ENCODE measurements at places on chromosomes 5 and 9.

- DNase-seq = no peak
Measured at GRCh38 chr5:50343715-50344114, 97.4 kb downstream of the EMB start.

GRCh38 chr5:43515678-43516048 lies 715 bp upstream of the C5orf34 start:
- no peak for DNase-seq

DNA sequence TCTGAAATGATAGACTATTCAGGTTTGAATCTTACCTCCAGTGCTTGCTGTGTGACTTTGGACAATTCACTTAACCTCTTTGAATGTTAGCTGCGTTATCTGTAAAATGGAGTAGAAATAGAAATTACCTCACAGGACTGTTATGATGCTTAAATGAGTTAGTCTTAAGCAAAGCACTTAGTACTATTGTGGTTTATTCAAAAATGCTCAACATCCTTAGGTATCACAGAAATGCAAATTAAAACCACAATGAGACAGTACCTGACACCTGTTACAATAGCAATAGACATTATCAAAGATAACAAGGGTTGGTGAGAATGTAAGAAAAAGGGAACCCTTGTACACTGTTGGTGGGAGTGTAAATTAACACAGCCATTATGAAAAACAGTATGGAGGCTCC lies 77.6 kb upstream of the FREM1 start:
- DNase-seq = no peak

DNA sequence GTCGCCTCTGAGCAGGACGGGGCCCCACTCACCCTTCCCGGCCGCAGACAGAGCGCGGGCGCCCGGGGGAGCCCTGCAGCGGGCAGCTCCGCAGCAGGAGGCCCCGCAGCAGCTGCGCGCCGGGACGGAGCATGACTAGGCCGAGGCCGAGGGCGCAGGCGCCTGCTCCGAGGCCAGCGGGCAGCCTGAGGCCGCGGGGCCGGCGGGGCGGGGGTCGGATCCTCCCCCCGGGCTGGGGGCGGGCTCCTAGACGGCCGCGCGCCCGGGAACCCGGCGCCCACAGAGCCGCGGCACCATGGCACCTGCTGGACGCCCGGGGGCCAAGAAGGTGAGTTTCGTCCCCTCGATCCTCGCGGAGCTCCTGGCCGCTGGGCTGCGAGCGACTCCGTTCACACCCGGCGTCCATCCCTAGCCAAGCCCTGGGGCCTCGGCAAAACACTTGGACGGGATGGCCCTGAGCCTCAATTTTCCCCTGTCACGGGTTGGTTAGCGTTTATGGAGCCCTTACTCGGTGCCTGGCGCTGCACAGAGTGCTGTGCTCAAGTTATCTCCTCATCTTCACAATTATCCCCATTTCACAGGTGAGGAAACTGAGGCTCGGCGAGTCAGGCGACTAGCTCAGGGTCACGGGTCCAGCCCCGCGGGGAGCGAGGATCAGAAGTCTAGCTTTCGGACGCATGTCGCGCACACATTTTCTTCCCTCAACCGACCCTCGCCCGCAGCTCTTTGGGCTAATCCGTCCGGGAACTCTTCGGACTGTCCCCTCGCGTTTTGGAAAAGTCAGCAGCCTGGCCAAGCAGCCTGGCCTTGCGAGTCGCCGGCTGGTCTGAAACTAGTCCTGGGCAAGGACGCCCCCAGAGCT lies at the start of the genes BHMT2 and DMGDH:
TSS of gene BHMT2 (plus strand) at position 280 of the 862 bp plus-strand sequence. CDS start at position 296, 16 bp downstream.
TSS of gene DMGDH (minus strand) at position 187 of the 862 bp plus-strand sequence. CDS start at position 133, 54 bp downstream.
- no peak for DNase-seq

GRCh38 chr9:8652255-8652654 lies 852.7 kb upstream of the DMAC1 start:
- DNase-seq = no peak

GRCh38 chr9:36936498-36936831 lies 97.6 kb downstream of the PAX5 start:
- DNase-seq = no peak

GRCh38 chr5:34653708-34654107 lies 2.4 kb upstream of the RAI14 start:
- DNase-seq = no peak

DNA sequence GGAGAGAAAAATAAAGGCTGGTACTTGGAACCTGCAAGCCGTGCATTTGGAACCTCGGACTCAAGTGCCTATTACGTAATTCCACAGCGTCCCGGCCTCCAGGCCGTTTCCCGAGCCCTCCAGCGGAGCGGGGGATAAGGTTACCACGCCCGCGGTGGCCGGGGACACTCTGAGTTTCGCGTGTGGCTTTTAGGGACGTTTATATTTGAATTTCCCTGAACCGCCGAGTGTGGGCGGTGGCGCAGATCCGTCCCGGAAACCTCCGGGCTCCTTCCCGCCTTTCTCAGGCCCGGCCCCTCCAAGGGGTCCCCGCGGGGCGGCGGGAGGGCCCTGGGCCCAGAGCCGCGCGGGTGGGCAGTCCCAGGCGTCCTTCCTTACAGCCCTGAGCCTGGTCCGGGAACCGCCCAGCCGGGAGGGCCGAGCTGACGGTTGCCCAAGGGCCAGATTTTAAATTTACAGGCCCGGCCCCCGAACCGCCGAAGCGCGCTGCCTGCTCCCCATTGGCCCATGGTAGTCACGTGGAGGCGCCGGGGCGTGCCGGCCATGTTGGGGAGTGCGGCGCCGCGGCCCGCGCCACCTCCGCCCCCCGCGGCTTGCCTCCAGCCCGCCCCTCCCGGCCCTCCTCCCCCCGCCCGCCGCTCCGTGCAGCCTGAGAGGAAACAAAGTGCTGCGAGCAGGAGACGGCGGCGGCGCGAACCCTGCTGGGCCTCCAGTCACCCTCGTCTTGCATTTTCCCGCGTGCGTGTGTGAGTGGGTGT lies at the start of gene LMNB1:
TSS of gene LMNB1 (plus strand) at position 638 of the 758 bp plus-strand sequence. CDS start 373 bp downstream, outside the sequence.
- peak; percentile 88 for DNase-seq

DNA sequence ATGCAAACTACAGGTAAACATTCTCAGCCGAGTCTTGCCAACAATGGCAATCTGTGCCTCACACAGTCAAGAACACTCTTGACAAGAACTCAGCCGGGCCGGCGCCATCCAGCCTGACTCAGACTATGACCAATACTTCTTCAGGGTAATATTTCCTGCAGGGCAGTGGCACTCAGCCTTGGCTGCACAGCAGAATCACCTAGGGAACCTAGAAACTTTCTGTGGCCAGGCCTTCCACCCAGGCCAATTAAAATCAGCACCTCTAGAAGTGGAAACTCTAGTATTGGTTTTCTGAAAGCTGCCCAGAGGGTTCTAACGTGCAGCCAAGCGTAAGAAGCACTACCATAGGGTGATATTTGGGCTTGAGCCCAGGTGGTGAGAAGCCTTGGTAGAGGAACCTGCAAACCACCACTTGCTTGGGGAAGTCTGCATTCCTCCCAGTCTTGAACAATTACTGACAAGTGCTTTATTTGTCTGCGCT lies 120.6 kb downstream of the TTLL11 start:
- DNase-seq = no peak

- no peak for DNase-seq
Measured at GRCh38 chr9:30937106-30937505, 1447.3 kb upstream of the ACO1 start.

DNA sequence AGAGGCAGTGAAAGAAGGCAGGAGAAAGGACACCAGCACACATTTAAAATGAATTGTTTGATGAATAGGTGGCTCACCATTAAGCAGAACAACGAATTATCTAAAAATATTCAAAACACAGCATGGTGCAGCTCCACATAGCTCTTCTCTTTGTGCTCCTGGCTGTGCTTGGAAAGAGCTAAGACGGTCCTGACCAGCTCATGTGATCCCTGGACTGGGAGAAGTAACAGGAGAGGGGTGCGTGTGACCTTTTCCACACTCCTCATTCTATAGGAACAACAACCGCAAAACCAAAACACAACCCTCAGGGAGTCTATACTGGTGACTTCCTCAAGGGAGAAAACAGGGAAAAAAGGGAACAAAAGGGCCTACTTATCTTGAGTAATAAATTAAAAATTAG lies 140.5 kb downstream of the DIRAS2 start:
- no peak for DNase-seq

- no peak for DNase-seq
Measured at GRCh38 chr5:82109013-82109412, 137.2 kb downstream of the ATG10 start.

DNA sequence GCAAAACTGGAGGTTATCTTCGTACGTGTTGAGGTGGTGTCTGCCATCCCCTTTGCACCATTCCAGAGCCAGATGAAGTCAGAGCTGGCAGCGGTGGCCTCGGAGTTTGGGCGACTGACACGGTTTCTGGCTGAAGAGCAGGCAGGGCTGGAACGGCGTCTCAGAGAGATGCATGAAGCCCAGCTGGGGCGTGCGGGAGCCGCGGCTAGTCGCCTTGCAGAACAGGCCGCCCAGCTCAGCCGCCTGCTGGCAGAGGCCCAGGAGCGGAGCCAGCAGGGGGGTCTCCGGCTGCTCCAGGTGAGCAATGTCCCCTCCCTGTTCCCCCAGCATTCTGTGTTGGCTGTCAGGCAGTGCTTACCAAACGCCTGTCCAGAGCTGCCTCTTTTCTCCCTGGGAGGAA lies 9.5 kb downstream of the TRIM41 start:
- no peak for DNase-seq

DNA sequence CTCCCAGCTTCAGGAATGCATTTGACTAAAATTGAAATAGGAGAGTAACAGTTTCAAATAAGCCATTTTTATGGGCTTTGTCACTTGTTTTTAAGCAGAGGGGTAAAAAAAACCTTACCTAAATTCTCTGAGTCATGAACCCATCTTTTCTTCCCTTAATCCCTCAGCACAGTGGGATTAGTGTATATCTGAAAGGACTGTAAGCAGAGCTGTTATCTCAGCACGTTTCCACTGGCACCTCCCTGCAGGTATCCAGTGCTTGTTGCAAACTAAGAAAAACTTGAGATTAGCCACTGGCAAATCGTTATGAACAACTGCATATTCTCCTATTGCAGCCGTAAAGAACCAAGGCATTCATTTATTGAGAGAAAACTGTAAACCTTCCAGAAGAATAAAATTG lies 872.7 kb downstream of the EFNA5 start:
- DNase-seq = no peak

DNA sequence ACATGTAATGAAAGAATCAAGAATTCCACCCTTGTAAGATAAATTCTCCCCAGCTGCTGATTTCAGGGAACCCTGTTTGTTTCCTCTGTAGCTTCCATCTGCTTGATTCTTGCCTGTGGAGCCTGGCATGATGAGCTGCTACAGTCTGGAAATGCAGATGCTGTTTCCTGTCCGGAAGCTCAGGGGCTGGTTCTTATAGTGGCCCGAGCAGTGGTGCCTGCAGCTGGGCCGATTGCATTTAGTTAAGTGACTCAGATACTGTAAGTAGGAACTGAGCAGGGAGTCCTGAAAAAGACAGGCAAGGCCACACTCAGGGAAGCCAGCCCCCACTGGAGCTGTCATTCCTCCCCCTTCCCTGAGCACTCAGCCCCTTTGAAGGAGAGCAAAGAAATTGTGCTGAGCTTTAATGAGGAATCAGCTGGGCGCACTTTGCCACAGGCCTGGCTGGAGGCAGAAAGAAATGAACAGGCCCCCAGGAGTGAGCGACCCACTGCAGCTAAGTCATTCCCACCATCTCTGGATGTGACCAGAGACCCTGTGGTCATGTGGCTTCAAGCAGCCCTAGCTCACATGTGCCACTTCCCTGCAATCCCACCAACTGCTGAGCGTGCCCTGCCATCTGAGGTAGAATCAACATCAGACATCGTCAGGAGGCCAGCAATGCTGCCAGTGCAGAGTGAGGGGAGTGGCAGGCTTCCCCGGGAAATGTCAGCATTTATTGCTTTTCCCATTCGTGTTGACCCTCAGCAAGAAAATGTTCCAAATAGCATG lies 206.0 kb upstream of the WWC1 start:
- DNase-seq = no peak

- DNase-seq = no peak
Measured at GRCh38 chr9:89777544-89777943, 172.7 kb downstream of the GADD45G start.

DNA sequence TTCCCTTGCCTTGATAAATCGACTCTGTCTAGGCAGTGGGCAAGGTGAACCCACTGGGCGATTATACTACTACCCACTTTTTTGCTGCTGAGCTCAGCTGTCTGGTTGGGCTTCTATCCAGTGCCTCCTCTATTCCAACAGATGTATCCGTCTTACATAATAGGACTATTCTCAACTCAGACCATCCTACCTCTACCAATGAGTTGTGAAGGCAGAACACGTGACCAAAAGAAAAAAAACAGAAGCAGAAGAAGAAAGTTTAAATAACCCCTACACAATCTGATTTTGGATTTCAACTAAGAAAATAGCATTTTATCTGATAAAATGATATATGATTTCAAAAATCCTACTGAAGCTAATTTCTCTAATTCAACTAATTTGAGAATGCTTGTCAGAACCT lies 16.2 kb upstream of the SHOC1 start:
- DNase-seq = no peak

DNA sequence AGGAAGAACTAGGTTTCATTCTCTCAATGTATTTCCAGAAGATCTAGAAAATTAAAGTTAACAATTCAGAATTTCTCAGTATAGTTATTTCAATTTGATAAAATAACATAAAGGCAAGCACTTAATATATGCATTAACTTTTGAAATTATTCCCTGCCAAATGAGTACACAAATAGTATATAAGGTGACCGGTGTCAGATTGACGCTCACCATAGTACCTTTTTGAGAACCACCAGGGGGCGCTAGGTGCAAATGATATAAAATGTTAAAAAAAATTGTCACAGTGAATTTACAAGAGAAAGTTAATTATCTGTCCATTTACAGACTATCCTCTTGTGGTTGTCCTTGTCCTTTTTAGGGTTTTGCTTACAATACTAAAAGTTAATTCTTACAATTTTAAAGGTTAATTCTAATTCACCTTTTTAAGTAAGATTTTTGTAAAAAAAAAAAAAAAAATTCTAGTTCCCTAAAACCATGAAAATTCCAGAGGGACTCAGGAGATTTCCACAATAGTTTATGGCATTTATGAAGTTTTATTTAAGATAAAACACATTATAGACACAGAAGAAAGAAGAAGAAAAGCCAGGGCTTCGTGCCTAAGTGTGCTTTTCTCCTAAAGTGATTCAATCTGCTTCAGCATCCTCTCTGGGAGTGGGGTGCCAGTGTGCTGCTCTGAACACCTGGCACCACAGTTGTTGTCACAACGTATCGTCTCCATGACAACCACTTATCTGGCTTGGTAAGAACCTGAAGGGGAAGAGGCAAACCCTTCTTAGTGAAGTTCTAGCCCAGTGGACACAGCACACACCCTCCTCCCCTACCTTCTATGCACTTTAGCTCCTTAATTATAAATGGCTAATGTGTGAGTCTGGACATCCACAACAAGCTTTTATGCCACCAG lies 1.7 kb downstream of the ADAMTS16 start:
- peak; percentile 45 for DNase-seq

GRCh38 chr9:97304586-97304985 lies 2.9 kb upstream of the CCDC180 start:
- DNase-seq = no peak

DNA sequence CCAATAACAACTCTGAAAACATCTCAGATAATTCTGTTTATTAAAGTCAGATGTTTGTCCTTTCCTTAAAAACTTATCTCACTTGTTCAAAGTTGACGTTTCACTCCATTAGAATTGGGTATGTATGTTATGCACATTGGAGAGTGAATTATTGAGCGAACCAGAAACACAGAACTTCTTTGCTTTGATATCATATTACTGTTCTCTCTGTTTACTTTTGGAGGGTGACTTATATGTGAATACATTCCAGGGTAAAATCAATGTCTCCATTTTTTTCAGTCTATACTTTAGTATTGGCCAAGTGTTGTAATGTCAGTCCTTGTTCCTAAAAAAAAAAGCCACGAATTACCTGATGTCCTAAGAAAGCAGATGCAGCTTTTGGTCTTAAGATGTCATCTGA lies 307.4 kb downstream of the CSNK1G3 start:
- DNase-seq = no peak

GRCh38 chr5:8062521-8062920 lies 193.6 kb downstream of the MTRR start:
- DNase-seq = no peak

- peak; percentile 37 for DNase-seq
Measured at GRCh38 chr5:153952893-153953292, 85.8 kb downstream of the FAM114A2 start.
